ENCODE measurements at places on chromosomes 12 and 14. TPM values are rescaled to one million over a fixed set of nuclear protein-coding genes. Genes with fewer than 3 reads are reported as not detected.

Gene STAC3
- 0.94 TPM for total RNA-seq

Gene CBLN3
- 1.2 TPM for total RNA-seq

Gene ADAMTS20
- total RNA-seq = not detected

Gene TAC3
- total RNA-seq = not detected

Gene PRH2
- not detected for total RNA-seq

Gene DMAC2L
- 29.3 TPM for total RNA-seq

Gene PPM1H
- 4.0 TPM for total RNA-seq

Gene SLCO1B1
- 0.24 TPM for total RNA-seq

Gene PPP4R4
- 0.30 TPM for total RNA-seq

Gene APOF
- total RNA-seq = not detected

Gene CAPS2
- total RNA-seq = 13.6 TPM

Gene FAM186B
- total RNA-seq = 0.48 TPM

Gene NYNRIN
- total RNA-seq = 5.0 TPM

Gene KLRK1
- total RNA-seq = 0.19 TPM

Gene ERBB3
- total RNA-seq = 1.5 TPM

Gene HOXC9
- not detected for total RNA-seq

Gene TMEM117
- 7.5 TPM for total RNA-seq

Gene PLEK2
- 0.40 TPM for total RNA-seq

Gene TTC6
- total RNA-seq = 0.13 TPM

Gene OLR1
- total RNA-seq = 0.43 TPM

Gene IL31
- total RNA-seq = not detected

Gene ADCY4
- 71.9 TPM for total RNA-seq

Gene SRRM4
- 0.59 TPM for total RNA-seq

Gene CD4
- 3.8 TPM for total RNA-seq

Gene A2M
- total RNA-seq = 588 TPM

Gene MYF6
- 1.1 TPM for total RNA-seq

Gene AHNAK2
- total RNA-seq = 4.6 TPM

Gene TOMM20L
- not detected for total RNA-seq

Gene LHX5
- total RNA-seq = not detected

Gene MIP
- total RNA-seq = 0.48 TPM

Gene NTN4
- total RNA-seq = 77.8 TPM

Gene TMEM30B
- 5.2 TPM for total RNA-seq

Gene NEUROD4
- total RNA-seq = not detected
